Stimulated activated CD4-positive, alpha-beta T cell treated with anti-CD3 and anti-CD28 coated beads, Interleukin-15, amount 100 ng/mL, for 1 hour (primary cell): ENCODE measurements at places on chromosomes 3 and 15.

DNA sequence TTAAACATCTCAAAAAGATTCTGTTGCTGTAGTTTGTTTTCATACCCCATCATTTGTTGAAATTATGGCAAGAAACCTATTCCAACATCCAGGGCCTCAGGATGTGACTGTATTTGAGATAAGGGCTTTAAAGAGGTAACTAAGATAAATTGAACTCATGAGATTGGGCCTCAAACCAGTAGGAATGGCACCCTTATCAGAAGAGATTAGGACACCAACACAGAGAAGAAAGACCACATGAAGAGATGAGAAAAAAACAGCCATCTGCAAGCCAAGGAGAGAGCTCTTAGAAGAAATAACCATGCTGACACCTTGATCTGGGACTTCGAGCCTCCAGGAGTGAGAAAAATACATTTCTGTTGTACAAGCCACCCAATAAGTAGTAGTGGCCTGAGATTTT is 157.7 kb downstream of the CGGBP1 start:
- no peak for DNase-seq

- DNase-seq = no peak
Observed at GRCh38 chr3:127066635-127067034, 83.7 kb downstream of the PLXNA1 start.

- no peak for DNase-seq
Observed at GRCh38 chr15:52857937-52858781, 68.0 kb upstream of the ONECUT1 start.

DNA sequence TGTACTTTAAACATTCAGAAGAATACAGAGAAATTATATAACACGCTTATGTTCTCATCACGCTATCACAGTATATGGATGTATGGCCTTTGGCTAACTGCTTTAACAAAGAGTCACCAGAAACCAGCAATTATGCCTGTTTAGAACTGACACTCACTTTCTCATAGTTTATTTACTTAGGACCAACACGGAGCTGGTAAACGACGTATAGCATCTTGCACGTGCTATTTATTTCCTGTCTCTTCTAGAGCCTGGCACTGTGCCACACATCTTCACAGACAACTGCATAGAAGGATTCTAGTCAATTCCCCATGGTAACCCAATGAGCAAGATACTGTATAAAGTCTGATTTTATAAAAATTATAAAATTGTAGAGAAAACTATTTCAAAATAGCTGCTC is 43.6 kb downstream of the TBC1D2B start:
- DNase-seq = no peak

- DNase-seq = no peak
Observed at GRCh38 chr15:101063212-101063611, 144.1 kb downstream of the LRRK1 start.
